Activated CD8-positive, alpha-beta memory T cell treated with anti-CD3 and anti-CD28 coated beads, Interleukin-2, amount 50 U/mL, for 48 hours (primary cell): ENCODE measurements at places on chromosomes 16 and 17.

DNA sequence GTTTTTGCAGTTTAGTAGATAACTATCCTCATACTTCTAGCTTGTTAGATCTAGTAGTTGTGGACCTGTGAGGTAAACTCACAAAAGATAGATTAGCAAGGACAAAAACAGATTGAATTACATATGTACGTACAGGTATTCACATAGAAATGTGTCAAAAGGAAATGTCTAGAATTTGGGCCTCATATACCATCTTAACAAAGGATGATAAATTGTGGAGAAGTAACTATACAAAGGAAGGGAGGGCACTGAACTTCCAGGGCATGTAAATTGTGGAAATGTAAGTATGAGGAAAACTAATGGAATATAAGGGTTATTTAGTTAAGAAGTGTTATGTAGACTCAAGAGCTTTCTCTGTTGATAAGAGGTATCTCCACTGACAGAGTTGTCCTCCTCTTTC lies 477.3 kb downstream of the KCNJ2 start:
- DNase-seq: no peak

- DNase-seq: no peak
Observed at GRCh38 chr16:85483424-85483823, 129.7 kb upstream of the GSE1 start.

DNA sequence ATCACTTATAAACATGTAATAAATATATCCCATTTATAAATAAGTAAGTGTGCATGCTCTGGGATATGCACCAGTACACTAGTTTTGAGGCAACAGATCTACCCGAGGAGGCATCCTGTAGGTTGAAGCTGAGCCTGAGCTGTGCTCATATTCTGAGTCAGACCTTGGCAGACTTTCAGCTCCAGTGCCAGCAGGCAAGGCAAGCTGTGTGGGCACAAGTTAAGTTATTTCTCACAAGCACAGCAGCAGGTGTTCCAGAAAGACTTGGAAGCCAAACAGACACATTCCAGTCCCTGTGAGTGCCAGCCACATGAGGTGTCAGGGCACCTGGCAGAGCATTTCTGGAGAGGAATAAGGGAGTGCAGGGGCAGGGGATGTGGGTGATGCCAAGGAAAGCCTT lies 1.3 kb upstream of the CLEC19A start:
- no peak for DNase-seq

DNA sequence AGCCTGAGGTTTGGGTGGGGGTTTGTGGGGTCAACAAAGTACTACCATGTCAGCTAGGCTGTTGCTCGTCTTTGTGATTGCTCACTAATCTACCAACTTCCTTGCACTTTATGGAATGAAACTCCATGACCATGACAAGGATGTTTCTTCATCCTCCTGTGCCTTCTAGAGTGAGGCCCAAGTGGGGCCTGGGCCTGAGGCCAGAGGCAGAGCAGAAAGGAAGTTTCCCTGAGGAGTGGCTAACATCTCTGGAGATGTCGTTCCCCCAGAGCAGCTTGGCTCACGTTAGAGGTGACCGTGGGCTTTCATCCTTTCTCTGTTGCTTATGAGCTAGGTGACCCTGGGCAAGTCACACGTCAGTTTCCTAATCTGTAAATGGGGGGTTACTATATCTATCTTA lies 41.0 kb upstream of the IRX3 start:
- no peak for DNase-seq

- DNase-seq: no peak
Observed at GRCh38 chr17:33039874-33040273, 48.2 kb downstream of the SPACA3 start.
